ENCODE measurements at places on chromosomes 3 and 15. TPM values are rescaled to one million over a fixed set of nuclear protein-coding genes. Genes with fewer than 3 reads are reported as not detected.

DNA sequence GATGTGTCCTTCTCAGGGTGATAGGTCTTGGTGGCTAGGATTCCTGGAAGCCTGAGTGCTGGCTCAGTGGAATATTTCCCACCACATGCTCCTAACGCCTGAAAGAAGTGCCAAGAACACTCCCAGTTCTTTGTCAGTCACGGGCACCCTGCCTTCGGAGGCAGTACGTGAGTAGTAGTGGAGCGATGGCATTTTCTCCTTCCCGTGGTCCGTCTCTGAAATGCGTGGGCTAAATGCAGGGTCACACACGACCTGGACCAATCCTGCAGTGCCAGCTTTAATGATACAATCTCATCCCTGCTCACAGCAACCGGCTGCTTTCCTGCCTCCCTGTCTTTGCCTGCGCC, 14.5 kb downstream of the H1-8 start:
- peaks cover 9% of the 10 kb centered on the region for H3K4me1 ChIP-seq
- no peaks in the 10 kb centered on the region for H3K27me3 ChIP-seq
- H3K36me3 ChIP-seq = no peaks in the 10 kb centered on the region
- peak overlapping the region; percentile 77 for H3K27ac ChIP-seq
- H3K4me3 ChIP-seq = no peak overlapping the region
- no peak for DNase-seq

Gene TEX264
- 94.3 TPM for total RNA-seq

GRCh38 chr3:183762304-183762703, 63.1 kb downstream of the MAP6D1 start:
- H3K4me3 ChIP-seq = no peak overlapping the region
- no peak for DNase-seq
- no peaks in the 10 kb centered on the region for H3K4me1 ChIP-seq
- H3K27me3 ChIP-seq = no peaks in the 10 kb centered on the region
- H3K36me3 ChIP-seq = no peaks in the 10 kb centered on the region

Gene GPR27
- 2.0 TPM for total RNA-seq

Gene VWA5B2
- 0.33 TPM for total RNA-seq

Gene SCAANT1
- total RNA-seq = not detected

DNA sequence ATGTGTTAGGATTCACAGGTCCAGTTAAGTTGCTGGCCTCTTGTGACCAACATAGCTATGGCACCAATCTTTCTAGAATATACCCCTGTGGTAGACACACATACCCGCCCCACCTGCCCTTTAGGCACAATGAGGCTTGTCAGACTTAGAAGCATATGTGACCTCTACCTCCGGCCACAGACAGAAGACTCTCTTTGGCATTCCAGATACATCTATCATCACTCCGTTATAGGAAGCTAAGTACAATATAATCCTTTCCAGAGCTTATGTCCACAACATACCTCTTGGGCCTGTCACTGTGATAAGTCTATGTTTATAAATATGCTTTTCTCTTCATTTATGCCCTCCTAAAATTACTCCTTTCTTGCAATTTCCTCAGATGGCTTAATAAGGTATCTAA, 39.8 kb downstream of the CD47 start:
- H3K4me3 ChIP-seq = no peak overlapping the region
- H3K36me3 ChIP-seq = no peaks in the 10 kb centered on the region
- no peaks in the 10 kb centered on the region for H3K4me1 ChIP-seq
- H3K27me3 ChIP-seq = no peaks in the 10 kb centered on the region

Data from breast epithelium (tissue), 4 donors.